ENCODE measurements at places on chromosomes 5 and 9. TPM values are rescaled to one million over a fixed set of nuclear protein-coding genes. Genes with fewer than 3 reads are reported as not detected.

Gene FOXI1
- total RNA-seq, result not detected

Gene CCNI2
- total RNA-seq, result 4.6 TPM

GRCh38 chr5:87768190-87768589, 355.5 kb upstream of the CCNH start:
- no peak overlapping the region for H3K27ac ChIP-seq
- DNase-seq, result no peak
- H3K4me1 ChIP-seq, result no peaks in the 10 kb centered on the region
- H3K27me3 ChIP-seq, result peaks cover 27% of the 10 kb centered on the region

- H3K27me3 ChIP-seq, result no peaks in the 10 kb centered on the region
- H3K4me1 ChIP-seq, result peaks cover 5% of the 10 kb centered on the region
- DNase-seq, result no peak
- no peaks in the 10 kb centered on the region for H3K36me3 ChIP-seq
- H3K27ac ChIP-seq, result no peak overlapping the region
Observed at GRCh38 chr5:149309354-149309753, 35.9 kb upstream of the GRPEL2 start.

Gene IFNA13
- total RNA-seq, result not detected

Gene CXXC5
- total RNA-seq, result 1.9 TPM

DNA sequence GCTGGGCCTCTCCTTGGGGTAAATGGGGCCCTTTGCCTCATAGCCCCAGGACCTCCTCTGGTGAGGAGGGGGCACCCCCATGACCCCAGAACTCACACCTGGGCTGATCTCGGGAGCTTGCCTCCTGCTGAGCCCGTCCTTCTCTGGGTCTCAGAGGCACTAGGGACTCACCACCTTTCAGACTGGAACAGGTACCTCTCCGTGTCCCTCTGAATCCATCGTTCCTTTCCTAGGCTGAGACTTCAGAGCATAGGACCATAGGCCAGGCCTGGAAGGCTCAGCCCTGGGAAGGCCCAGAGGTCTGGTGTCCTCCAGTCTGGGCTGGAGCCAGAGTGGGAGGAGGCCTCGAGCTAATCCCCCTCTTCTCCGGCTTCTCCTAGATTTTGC, 97.9 kb downstream of the CACNA1B start:
- H3K27me3 ChIP-seq, result peaks cover 3% of the 10 kb centered on the region
- H3K4me3 ChIP-seq, result no peak overlapping the region
- DNase-seq, result no peak
- no peak overlapping the region for H3K27ac ChIP-seq
- H3K4me1 ChIP-seq, result no peaks in the 10 kb centered on the region
- no peaks in the 10 kb centered on the region for H3K36me3 ChIP-seq

Gene ANKRD20A1
- 3.0 TPM for total RNA-seq

DNA sequence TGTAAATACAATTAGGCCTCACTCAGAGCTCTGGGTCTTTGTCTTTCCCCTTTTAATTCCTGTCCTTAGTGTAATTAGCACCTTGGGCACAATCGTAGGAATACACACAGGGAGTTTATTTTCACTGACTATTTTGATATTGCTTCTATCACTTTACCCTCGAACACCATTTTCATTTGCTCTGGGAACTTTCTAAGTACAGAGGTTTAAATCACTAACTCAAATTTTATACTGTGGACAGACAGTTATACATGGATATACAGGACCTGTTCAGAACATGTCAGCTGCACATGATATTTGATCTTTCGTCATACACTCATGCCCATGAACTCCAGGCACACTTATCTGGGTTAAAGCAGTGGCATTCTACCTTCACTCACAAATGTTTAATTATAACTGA, 217.8 kb upstream of the TMEM161B start:
- no peaks in the 10 kb centered on the region for H3K36me3 ChIP-seq
- DNase-seq, result no peak
- no peak overlapping the region for H3K27ac ChIP-seq
- H3K4me3 ChIP-seq, result no peak overlapping the region

DNA sequence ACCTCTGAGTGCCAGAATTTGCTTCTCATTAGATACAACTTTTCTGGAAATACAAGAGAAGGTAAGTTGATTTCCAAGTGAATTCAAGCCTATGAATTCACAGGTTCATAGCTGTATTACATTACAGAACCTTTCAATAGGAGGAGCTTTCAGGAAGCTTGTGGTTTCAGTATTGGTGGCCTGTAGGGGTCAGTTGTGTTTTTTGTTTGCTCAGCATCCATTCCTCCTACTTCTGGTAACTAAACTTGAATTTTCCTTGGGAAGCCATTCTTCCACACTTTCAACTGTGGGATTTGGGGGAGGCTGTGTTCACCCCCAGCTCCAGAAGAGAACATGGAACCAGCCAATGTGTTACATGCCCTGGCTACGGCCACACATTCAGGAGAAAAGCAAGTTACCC, 5.6 kb upstream of the CYSTM1 start:
- no peaks in the 10 kb centered on the region for H3K27me3 ChIP-seq
- no peak overlapping the region for H3K4me3 ChIP-seq
- peaks cover 6% of the 10 kb centered on the region for H3K4me1 ChIP-seq

GRCh38 chr5:38576442-38576841, 20.0 kb upstream of the LIFR start:
- H3K27me3 ChIP-seq, result peaks cover 39% of the 10 kb centered on the region
- H3K4me1 ChIP-seq, result no peaks in the 10 kb centered on the region
- no peak for DNase-seq
- no peaks in the 10 kb centered on the region for H3K36me3 ChIP-seq
- H3K27ac ChIP-seq, result no peak overlapping the region
- H3K4me3 ChIP-seq, result no peak overlapping the region

Gene FCN2
- total RNA-seq, result not detected

- no peaks in the 10 kb centered on the region for H3K36me3 ChIP-seq
- no peak overlapping the region for H3K27ac ChIP-seq
- H3K4me1 ChIP-seq, result no peaks in the 10 kb centered on the region
- H3K27me3 ChIP-seq, result no peaks in the 10 kb centered on the region
- no peak for DNase-seq
- H3K4me3 ChIP-seq, result no peak overlapping the region
Observed at GRCh38 chr9:90477535-90477934, 165.1 kb downstream of the DIRAS2 start.

DNA sequence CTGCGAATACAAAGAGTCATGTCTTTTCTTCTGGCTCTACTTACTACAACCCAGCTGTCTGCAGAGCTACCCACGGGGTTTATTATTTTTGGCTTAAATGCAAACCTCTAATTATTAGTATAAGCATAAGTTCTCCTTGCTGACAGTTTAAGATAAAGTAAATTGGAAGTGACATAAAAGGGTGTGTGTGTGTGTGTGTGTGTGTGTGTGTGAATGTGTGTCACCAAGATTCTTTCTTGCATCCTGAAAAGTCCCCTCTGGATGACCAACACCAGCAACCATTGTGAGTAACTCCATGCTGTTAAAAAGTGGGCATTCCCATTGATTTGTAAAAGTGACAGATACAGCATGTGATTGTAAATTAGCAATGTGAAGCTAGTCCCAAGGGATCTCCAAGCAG, 803.8 kb upstream of the ZNF608 start:
- H3K36me3 ChIP-seq, result no peaks in the 10 kb centered on the region
- no peak overlapping the region for H3K27ac ChIP-seq
- no peaks in the 10 kb centered on the region for H3K27me3 ChIP-seq
- DNase-seq, result no peak

Gene GM2A
- total RNA-seq, result 19.4 TPM

- no peak for DNase-seq
- H3K4me1 ChIP-seq, result no peaks in the 10 kb centered on the region
- no peaks in the 10 kb centered on the region for H3K36me3 ChIP-seq
- H3K27ac ChIP-seq, result no peak overlapping the region
Observed at GRCh38 chr9:122133263-122133983, 26.2 kb downstream of the NDUFA8 start.

DNA sequence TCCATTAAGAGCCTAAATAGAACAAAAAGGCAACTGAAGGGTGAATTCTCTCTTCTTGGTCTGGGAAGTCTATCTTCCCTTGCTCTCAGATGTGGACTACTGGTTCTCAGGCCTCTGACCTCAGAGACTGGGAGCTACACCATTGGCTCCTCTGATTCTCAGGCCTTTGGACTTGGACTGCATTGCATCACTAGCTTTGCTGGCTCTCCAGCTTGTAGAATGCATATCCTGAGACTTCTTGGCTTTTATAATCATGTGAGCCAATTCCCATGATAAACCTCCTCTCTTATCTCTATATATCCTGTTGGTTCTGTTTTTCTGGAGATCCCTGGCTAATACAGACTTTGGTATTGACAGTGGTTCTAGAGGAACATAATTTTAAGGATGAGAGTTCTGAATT, 89.8 kb downstream of the PSAT1 start:
- H3K4me1 ChIP-seq, result no peaks in the 10 kb centered on the region
- H3K4me3 ChIP-seq, result no peak overlapping the region
- H3K27ac ChIP-seq, result no peak overlapping the region
- no peaks in the 10 kb centered on the region for H3K36me3 ChIP-seq

Gene FOXD4L3
- not detected for total RNA-seq

GRCh38 chr5:5221724-5222123, 81.6 kb downstream of the ADAMTS16 start:
- H3K27ac ChIP-seq, result no peak overlapping the region
- no peak for DNase-seq
- no peak overlapping the region for H3K4me3 ChIP-seq
- no peaks in the 10 kb centered on the region for H3K4me1 ChIP-seq
- no peaks in the 10 kb centered on the region for H3K27me3 ChIP-seq

- no peak overlapping the region for H3K4me3 ChIP-seq
- DNase-seq, result no peak
- H3K4me1 ChIP-seq, result no peaks in the 10 kb centered on the region
- no peak overlapping the region for H3K27ac ChIP-seq
- peaks cover 6% of the 10 kb centered on the region for H3K27me3 ChIP-seq
Observed at GRCh38 chr9:31032206-31032605, 1352.2 kb upstream of the ACO1 start.

Gene ADAMTS6
- 2.5 TPM for total RNA-seq

DNA sequence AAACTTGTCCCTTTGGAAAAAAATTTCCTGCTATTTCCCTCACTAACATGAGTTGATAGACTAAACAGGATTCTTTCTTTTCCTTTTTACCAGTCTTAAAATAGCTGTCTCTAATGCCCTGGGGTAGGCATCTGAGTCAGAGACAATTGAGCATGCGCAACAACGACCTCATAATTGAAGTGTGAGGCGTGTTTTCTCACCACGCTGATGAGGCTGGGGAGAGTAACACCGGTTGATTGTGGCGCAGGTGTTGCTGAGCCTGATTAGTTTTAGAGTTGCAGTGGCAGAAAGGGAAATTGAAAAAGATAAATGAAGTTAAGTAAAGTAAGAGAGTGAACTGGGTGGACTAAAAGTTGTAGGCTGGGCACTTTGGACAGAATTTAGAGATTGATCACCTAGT, 213.7 kb downstream of the TLR4 start:
- DNase-seq, result no peak
- no peak overlapping the region for H3K4me3 ChIP-seq
- no peaks in the 10 kb centered on the region for H3K4me1 ChIP-seq
- H3K27me3 ChIP-seq, result no peaks in the 10 kb centered on the region
- no peak overlapping the region for H3K27ac ChIP-seq

DNA sequence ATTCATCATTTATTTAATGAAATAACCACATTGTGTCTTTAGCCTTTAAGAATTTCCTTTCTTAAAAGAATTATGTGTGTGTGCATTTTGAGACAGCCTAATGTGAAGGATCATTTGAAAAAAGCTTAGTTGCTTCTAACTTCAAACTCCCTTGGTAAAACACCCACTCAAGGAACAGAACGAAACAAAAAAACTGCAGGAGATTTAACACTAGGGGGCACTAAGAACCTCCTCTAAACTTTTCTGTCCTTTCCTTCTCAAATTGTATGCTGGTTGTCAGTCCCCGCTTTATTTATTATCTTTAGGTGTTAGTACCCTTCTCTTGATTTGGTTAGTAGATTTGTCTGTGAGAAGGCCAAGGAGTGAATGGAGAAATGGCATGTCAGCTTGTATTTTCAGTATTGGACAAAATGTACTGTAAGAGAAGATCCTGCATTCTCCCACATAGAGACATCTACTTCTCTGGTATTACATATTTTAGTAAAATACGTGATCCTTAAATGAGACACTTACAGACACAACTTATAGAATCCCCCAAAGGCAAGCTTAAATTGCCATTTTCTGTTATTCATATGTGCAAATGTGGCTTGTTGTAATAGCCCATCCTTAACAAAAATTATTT, 229.7 kb downstream of the MRPS30 start:
- H3K27me3 ChIP-seq, result no peaks in the 10 kb centered on the region
- H3K36me3 ChIP-seq, result no peaks in the 10 kb centered on the region
- DNase-seq, result no peak
- H3K4me1 ChIP-seq, result no peaks in the 10 kb centered on the region
- no peak overlapping the region for H3K27ac ChIP-seq

Gene DMGDH
- total RNA-seq, result 21.4 TPM
